H4 (cell line): ENCODE measurements at places on chromosomes 1 and 21. TPM values are rescaled to one million over a fixed set of nuclear protein-coding genes. Genes with fewer than 3 reads are reported as not detected.
A peak's percentile ranks its signal among the peaks of the same experiment; 100 is the strongest.

MECR gene
- 29.0 and 32.3 TPM in 2 replicates for total RNA-seq

MAP3K21 gene
- total RNA-seq = 2.6 and 5.1 TPM in 2 replicates

PSMD4 gene
- 319 TPM in 2 replicates for total RNA-seq

WNT3A gene
- total RNA-seq = not detected in 2 replicates

HPCAL4 gene
- total RNA-seq = 0.46 and 0.74 TPM in 2 replicates

DDR2 gene
- 35.5 and 36.5 TPM in 2 replicates for total RNA-seq

SLC45A1 gene
- 0.31 TPM in 1 of 2 replicates, not detected in the other for total RNA-seq

RNF19B gene
- 7.5 and 9.7 TPM in 2 replicates for total RNA-seq

- DNase-seq = peak; percentile 81
Measured at GRCh38 chr21:41759214-41759840, 7.5 kb downstream of the RIPK4 start.

GRCh38 chr1:107096690-107097089, 40.2 kb downstream of the PRMT6 start:
- no peak for DNase-seq

GRCh38 chr1:219563568-219563967, 49.3 kb downstream of the ZC3H11B start:
- DNase-seq = no peak

GRCh38 chr1:167737169-167737568, 15.4 kb downstream of the MPZL1 start:
- DNase-seq = no peak

DNA sequence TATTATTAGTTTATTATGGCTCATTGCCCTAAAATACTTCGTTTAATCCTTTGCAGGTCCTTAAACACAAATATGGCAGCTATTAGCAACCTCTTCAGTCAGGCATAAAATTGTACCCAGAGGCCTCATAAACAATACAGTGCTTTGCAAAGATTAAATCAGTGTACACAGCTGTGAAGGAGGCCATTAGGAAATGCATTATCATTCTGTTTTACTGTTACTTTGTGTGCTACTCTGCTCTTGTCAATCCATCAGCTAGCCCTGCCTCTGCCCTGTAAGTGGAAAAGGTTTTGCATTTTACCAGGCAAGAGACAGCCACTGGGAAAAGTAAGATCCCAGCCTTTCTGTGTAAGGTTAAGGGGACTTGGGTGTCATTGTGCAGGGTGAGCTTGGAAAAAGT, 415.7 kb upstream of the DAB1 start:
- DNase-seq = no peak

DNA sequence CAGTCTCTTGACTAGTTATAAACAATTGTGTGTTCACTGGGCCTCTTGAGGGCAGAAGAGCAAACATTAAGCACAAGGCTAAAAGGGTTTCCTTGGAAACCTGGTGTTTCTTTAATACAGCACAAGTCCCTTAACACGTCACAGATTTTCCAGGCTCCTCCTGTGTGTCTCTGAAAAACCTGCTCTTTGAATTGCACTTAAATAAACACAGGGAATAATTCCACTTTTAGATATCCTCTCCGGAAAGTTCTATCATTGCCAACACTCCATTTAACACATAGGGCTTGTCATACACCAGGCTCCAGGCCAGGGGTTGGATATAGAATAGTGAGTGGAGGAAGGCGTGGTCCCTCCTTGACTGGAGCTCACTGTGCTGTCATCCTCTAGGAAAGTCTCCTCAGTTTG, 442.6 kb downstream of the DSCAM start:
- no peak for DNase-seq

DNA sequence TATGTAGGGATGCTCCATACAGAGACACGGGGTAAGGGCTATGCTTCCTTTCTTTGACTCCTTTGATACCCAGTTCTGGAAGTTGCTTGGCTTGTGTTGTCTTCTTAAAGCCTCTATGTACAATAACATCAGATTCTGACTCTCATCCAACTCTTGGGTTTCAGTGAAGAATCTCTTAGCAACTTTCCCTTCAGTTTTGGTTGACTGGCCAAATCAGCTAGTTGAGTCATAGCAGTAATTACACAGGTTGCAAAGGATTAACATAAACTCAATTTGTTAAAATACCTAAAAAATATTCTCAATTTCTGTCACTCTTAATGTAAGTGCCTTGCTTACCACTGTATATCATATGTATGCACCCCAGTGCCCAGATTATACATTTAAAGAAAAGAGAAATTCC, 9.2 kb downstream of the CD1E start:
- no peak for DNase-seq

DNA sequence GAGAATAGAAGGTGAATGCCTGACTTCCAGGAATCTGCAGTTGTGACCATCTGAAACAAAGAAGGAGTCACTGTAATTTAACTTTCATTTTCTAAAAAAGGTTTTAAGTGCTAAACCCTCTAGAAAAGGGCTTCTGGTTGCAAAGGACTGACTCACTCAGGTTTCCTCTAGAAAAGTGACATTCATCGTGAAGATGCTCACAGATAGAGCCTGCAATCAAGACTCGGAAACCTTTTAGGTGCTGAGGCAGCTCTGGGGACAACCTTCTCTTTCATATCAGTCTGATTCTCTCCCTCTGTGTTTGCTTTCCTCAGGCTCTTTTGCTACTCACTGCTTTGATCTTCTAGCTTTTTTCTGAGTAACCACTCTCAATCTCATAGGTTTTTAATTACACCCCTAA, 8.2 kb downstream of the BCL9 start:
- DNase-seq = no peak

GRCh38 chr1:31214316-31215064, 25.2 kb downstream of the NKAIN1 start:
- no peak for DNase-seq

DNA sequence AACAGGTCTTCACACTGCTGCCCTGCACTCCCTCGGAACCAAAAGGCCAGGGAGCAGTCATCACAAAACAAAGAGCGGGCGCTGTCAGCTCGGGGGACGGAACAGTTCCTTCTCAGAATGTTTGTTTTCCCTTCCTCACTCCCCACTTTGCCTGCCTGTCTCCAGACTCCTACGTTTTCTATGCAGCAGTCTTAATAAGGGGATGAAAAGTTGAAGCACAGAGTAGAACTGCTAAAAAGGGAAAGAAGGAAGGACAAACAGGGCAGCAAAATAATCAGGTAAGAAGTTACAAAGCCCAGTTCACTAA, 738 bp upstream of the GPR161 start:
- no peak for DNase-seq

DNA sequence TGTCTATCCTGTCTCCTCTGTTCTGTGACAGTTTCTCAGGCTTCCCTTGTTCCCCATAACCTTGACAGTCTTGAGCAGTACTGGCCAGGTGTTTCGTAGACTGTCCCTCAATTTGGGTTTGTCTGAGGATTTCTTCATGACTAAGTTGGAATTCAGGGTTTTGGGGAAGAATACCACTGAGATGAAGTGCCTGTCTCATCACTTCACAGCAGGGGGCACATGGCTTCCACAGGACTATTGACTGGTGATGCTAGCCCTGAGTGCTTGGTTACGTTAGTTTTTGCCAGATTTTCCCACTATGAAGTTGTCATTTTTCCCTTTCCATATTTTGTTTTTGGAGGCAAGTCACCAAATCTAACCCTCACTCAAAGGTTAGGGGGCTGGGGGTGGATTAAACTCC, 45.7 kb downstream of the CDCP2 start:
- no peak for DNase-seq

GRCh38 chr1:212228591-212229119, 56.6 kb upstream of the PPP2R5A start:
- no peak for DNase-seq

DNA sequence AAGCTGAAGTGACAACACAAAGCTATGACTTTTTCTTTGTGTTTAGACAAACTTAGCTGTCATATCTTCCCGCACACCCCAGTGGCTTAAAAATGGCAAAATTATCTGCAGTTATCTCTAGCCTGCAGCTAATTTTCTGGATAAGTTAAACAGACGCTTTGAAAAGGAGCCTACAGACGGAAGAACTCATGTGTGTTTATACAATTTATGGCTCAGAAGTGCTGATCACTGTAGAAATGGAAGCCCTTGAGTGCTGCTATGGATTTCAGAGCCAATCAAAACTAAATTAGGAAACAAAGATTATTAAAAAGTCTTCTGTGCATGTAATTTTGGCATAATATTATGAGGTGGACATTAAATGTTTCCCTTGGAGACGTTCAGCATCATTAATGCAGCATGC, 11.6 kb downstream of the NTNG1 start:
- no peak for DNase-seq
